ENCODE measurements at places on chromosomes 12 and 14.

DNA sequence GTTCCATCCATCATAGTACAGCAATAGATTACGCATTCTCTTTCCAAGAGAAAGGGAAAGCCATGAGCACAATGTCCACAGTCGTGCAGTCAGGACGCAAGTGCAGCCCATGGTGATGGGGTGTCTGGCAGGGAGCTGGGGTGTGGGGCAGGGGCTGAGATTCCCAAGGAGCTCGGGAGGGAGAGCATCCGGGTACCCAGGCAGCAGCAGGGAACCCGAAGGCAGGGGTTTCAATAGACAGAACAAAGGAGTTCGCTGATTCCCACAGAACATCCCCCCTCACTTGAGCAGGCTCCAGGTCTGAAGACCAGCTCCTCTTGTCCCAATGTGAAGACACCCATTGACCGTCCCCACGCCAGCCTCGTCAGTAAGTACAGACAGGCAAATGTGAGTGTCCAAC lies 13.5 kb downstream of the ANHX start:
- DNase-seq = no peak

DNA sequence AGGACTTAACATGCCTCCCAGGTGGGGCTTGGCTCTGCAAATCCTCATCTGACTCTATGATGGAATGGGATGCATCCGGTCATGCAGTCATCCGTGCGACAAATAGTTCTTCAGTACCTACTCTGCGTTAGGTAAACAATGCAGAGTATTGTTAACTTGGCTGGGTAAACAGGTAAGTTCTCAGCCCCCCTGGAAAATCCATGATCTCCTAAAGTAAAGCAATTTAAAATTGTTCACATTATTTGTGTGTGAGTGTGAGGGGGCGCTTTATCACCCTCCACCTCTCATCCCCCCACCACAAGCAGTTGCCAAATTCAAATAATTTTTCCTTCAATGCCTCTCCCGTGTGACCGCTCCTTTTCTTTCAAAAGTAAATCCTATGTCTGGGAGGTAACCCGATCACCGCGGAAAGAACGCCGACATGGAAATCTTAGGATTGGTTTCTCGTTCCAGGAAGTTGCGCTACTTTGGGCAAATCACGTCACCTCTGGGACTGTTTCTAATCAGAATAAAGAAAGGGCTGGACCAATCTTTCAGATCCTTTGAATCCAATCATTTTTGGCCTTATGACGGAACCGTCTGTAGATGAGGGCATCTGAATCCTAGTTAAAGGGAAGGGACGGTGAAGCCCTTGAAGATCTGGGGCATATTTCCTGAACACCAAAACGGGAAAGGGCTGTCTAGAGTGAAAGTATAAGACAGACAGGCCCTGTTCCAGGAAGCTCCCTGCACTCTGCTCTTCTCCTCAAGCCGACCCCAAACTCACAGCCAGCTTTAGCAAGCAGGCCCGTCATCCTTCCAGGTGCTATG lies 44.0 kb upstream of the SINHCAF start:
- DNase-seq = peak; percentile 79

GRCh38 chr12:69087986-69088385 lies 151.4 kb upstream of the CPSF6 start:
- no peak for DNase-seq

DNA sequence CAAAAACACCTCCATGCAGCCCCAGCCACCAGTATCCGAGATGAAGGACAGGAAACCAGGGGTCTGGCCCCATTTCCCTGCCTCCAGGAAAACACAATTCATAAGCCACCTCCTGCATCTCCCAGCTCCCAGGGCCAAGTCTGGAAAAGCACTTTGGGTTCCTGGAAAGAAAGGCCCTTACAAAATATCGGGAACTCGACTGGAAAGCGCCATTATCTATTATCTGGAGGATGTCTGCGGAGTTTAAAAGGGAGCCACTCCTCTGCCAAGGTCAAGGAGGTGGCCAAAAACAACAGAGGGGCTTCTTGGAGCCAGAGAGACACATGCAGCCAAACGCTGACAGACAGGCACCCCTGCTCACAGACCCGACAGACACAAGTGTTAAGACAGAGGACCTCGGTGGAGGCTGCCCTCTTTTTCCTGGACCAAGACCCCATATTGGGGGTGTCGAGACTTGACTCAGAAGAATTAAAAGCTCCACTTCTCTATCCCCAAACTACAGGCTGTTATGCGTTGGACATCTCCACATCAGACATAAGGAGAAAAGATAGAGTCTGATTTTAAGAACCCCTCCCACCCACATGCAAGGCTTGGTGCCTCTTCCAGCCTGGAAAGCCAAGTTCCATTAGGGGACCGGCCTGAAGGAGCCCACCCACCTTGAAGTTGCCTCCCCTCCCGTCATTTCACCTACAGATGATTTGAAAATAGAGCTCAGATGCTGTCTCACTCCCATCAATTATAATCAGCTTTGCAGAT lies 9.6 kb downstream of the ACTN1 start:
- DNase-seq = no peak

- peak; percentile 13 for DNase-seq
Observed at GRCh38 chr12:4579305-4580102, 17.5 kb downstream of the DYRK4 start.

DNA sequence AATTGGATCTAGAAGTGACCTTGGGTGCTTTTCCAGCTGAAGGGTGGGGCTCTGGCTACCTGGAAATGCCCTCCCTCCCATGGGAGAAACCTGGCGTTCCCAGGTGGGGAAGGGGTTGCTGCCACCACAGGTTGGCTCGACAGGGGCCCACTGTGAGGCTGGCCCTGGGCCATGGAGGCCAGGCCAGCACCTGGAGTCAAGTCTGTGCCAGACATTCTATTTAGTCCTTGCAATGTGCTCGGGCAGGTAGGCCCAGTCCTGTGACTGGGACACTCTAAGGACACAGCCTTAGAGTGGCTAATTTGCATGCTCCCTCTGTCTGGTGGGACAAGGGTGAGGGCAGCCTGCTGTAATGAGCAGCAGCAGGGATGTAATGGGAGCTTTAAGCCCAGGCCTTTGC lies 11.9 kb downstream of the VRTN start:
- DNase-seq = no peak

DNA sequence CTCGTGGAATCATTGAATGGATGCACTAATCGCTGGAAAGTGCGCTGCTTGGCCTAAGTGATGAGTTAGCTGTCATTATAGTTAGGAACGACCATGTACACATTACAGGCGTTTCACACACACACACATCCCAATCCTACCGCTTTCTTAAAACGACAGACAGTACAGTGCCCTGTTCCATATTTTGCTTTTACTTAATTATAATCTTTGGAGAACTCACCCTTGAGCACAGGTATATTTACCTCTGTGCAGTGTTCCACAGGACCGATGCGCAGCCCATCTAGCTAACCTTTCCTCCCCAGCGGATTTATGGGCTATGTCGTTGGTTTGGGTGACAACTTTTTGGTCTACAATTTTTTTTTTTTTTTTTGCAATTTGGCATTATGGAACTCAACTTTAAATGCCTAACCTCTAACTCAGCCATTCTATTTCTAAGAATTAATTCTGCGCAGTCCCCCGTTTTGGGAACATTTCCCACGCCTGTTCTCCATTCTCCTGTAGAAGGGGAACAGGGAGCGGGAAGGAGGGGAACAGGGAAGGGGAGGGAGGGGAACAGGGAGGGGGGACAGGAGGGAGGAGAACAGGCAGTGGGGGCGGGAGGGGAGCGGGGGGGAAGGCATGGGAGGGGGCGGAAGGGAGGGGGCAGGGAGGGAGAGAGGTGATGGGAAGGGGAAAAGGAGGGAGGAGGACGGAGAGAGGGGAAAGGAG lies 663 bp upstream of the ULK1 start:
- no peak for DNase-seq

- DNase-seq = no peak
Observed at GRCh38 chr12:42141981-42142606, 2.6 kb downstream of the GXYLT1 start.

GRCh38 chr12:53575502-53576249 lies 50.5 kb downstream of the ATF7 start:
- DNase-seq = peak; percentile 97

GRCh38 chr12:25121110-25121509 lies 73.8 kb downstream of the DNAI7 start:
- DNase-seq = no peak

DNA sequence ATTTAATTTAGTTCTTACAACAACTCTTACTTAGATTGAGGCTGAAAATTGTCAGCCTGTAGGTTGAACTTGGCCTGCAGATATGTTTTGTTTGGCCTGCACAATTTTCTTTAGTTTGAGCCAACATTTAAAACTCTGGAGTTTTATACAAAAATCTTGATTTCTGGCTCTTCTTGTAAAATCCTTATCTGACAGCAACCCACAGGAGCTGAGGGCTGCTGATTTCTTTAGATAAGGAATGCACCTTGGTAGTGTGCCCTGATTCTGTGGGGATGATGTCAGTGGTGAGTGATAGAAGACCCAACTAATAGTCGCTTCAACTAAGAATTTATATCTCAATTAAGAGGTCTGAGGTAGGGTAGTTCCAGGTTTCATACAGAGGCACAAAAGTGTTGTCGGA lies 49.5 kb downstream of the SOCS2 start:
- no peak for DNase-seq

Data from bronchial epithelial cell (primary cell).